ENCODE measurements at places on chromosomes 1 and 21.

DNA sequence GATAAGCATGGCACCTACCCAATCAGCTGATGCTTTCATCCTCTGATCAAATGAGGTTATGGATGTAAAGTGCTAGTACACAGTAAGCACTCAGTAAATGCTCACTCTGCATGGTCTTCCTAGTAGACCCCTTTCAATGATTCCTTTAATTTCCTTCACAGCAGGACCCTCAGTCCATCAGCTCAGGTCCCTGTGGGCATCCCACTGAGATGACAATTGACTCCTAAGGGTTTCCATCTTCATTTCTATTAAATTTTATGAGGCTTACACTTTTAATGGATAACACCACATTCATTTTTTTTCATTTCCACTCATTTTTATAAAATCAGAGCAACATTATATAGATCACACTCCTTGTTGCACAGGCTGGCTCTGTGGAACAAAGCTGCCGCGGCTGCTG is 12.8 kb downstream of the RHOU start:
- DNase-seq: no peak

- DNase-seq: no peak
Measured at GRCh38 chr1:184752656-184753055, 2.0 kb downstream of the EDEM3 start.

DNA sequence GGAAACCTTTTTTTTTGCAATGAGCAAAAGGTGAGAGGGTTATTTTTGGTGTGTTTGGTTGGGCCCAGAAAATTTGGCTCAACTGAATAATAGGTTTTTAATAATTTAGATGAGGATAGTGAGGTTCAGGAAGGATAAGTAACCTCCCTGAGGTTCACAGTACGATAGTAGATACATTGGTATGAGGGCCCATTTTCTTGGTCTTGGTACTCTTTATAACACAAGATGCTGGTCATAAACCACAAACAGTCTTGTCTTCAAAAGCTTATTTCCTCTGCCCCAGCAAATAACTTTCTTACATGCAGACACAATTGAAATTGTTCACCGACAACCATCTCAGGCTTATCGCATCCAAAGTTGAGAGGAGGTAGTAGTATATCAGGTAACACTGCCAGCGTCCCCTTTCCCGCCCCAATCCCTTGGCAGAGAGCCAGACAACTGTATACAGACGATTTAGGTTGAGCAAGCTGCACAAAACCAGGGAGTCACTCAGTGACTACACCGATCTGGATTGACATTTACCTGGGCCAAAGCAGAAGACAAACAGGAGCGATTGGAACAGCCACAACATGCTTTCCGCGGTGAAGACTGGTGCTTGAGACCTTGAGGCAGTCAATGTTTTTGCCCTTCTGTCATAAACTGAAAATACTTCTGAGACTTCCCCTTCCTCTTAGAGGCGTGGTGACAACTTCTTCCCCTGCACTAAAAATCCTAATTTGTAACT is at the start of gene SLAMF6:
Gene SLAMF6 (minus strand): TSS at position 634 of the 724 bp plus-strand sequence. CDS start 63 bp downstream, at position 571.
- no peak for DNase-seq

DNA sequence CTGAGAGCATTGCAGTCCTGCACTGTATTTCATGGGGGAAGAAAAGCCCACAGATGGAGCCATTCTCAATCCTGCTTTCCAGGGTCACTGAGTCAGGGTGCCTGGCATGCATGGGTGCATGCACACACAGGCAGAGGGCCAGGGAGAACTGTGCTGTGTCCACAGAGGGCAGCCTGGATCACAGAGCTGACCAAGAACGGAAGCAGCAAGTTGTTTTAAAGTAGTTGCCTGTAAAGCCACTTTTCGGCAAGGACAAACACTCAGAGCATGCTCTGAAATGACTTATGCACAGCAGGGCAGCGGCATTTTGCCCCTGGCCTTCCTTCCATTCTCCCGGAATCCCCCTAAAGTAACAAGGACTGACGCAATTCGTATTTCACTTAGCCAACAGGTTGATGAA is 3.6 kb downstream of the ERG start:
- no peak for DNase-seq

GRCh38 chr1:220999872-221000863 is 120.9 kb downstream of the HLX start:
- no peak for DNase-seq

DNA sequence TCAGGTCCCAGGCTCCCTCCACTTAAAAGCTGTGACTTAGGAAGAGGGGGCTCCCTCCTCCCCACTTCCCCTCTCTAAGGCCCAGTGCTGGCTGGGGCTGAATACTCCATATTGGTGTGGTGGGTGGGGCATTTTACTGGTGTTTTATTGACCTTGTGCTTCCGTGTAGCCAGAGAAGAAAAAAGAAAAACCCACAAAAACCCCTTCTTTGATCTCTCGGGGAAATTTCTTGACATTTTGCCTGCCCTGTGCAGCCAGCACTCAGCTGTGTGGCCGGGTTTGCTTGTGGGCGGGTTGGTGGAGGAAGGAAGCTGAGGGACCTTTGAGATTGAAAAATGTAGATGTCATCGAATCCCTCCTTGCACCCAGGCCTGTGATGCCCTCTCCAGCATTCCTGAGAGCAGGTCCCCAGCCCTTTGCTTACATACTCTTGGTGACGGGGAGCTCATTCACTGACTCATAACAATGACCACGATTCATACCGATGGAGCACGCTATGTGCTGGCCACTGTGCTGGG is 24.8 kb downstream of the TNFRSF8 start:
- no peak for DNase-seq

DNA sequence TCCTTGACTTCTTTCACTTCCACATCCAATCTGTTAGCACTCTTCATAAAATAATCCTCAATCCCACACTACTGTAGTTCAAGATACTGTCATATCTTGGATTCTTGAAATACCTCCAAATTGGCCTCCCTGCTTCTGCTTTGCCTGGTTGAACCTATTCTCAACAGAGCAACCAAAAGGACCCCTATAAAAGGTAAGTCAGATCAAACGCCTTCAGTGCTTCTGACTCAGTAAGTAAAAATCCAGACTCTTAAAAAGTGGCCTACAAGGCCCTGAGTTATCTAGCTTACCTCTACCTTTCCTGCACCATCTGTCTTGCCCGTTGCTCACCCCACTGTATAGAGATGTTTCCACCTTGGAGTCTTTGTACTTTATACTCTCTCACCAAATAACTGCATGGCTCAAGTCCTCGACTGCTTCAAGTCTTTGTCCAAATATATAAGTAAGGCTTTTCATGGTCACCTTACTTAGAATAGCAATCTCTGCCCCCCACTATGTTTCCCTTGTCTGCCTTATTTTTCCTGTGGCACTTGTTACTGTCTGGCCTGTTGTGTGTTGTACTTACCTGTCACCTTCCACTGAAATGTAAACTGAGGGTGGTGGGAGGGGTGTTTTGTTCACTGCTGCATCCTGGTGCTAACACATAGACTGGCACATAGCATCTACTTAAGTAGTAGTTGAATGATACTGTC is 5.1 kb upstream of the PIGV start:
- DNase-seq: no peak

GRCh38 chr1:110190282-110190929 is 19.7 kb upstream of the KCNC4 start:
- no peak for DNase-seq

GRCh38 chr1:117598489-117598888 is 7.4 kb upstream of the TENT5C start:
- DNase-seq: no peak

DNA sequence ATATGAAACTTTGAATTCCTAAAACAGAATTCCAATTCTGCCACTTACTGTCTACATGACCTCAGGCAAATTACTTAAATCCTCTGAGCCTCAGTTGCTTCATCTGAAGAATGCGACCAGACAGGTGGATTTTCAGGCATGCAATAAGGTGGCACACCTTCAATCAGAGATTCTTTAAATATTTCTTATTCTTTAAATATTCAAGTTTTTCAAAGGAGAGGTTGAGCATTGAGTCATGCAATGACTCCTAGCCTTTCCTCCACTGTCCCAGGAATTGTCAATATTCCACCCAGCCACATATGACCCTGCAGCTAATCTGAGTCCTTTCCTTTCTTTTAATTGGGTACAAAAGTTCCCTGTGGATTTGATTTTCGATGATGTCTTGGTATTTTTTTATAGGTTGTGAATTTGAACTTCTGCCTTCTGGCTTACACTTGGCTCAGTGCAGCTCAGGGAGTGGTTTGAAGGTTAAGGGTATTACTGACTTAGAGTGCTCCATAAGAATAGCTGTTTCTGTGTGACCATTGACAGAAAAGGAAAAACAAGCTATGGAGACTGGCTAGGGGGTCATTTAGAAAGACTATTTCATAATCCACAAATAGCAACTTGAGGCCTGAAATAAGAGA is 52.2 kb upstream of the PRDX6 start:
- no peak for DNase-seq

- DNase-seq: no peak
Measured at GRCh38 chr1:230708631-230709580, 5.0 kb downstream of the AGT start.

GRCh38 chr1:186875896-186876835 is 47.4 kb downstream of the PLA2G4A start:
- no peak for DNase-seq

DNA sequence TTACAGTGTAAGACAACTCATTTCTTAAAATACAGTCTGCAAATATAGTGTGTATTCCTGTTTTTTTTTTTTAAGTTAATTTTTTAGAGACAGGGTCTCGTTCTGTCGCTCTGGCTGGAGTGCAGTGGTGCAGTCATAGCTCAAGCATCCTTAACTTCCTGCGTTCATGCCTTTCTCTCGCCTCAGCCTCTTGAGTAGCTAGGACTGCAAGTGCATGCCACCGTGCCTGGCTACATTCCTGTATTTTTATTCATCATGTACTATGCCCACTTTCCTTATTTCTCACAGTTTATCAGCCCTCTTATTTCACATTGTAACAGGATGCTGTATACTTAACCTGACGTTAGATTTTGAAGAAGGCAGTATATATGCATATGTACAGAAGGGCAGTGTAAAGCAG is 26.7 kb downstream of the MIER1 start:
- no peak for DNase-seq

GRCh38 chr1:172427191-172427590 is 6.7 kb downstream of the C1orf105 start:
- no peak for DNase-seq

- DNase-seq: no peak
Measured at GRCh38 chr1:27139980-27140379, 14.9 kb downstream of the SLC9A1 start.

- no peak for DNase-seq
Measured at GRCh38 chr21:43997766-43998742, 14.1 kb upstream of the TRAPPC10 start.

DNA sequence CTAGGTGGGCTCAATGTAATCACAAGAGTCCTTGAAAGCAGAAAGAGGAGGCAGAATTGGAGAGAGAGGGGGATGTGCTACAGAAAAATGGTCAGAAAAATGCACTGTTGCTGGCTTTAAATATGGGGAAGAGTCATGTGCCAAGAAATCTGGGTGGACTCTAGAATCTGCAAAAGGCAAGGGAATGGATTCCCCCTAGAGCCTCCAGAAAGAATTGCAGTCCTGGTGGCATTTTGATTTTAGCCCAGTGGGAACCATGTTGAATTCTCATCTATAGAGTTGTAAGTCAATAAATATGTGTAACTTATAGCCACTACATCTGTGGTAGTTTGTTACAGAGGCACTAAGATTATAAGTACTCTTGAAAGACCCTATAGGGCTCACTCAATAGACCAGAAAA is 210.3 kb downstream of the ASTN1 start:
- no peak for DNase-seq

GRCh38 chr1:89273324-89273778 is 691 bp upstream of the GBP5 start:
- no peak for DNase-seq

GRCh38 chr1:63732666-63733065 is 41.2 kb upstream of the ROR1 start:
- DNase-seq: no peak

DNA sequence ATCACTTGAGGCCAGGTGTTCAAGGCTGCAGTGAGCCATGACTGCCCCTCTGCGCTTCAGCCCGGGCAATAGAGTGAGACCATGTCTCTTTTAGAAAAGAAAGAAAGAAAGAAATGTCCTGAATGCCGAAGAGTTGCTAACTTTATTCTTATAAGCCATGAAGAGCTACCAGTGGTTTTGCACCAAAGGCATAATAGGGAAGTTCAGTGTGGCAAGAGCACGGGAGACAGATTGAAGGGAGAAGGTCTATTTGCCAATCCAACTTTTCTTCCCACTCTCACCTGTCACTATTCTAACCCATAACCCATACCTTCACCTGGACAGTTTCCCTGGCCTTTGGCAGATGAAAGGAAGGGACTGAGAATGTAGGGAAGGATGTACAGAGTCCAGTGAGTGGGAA is 4.4 kb upstream of the PEA15 start:
- no peak for DNase-seq

DNA sequence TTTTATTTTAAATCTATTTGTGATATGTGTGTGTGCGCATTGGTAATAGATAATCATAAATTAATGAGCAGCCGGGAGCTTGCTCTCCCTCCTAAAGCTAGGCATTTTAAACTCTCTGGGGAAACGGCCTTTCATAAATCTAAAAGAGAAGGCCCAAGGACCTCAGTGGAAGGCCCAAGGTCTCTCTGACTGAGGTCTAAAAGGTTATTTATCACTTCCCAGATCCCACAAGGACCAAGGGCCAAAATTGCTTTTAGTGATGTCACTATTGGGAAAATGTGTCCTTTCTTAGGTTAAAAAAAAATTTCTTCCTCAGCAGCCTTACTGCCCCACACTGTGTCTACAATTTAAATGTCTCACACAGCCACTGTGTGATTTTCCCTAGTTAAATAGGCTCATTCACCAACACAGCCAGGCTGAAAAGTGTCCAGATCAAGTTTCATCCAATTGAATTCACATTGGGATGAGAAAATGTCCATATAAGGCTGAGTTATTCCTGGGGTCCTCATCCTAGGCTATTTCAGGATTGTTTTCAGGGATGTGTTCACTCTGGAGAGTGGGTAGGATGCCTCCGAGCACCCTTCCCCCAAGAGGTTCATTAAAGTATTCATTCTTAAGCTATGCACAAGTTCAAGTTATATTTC is 46.1 kb downstream of the SLC44A3 start:
- DNase-seq: no peak

DNA sequence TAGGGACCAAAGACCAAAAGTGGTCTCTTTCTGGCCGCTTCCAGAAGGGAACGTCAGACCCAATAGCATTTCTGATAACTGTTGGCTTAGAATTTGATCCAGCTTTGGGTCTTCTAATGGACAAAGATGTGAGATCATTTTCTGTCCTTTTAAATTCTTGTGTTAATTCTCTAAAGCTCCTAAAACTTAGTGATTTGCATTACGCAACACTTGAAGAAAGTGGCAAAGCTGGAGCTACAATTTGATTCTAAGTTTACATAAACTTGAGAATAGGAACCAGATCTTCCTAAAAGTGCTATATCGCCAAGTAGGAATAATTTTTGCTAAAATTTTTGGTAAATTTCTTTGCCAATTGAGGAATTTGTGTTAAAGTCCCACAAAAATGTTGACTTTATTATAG is 21.6 kb upstream of the PLA2G4A start:
- no peak for DNase-seq
